ENCODE measurements at places on chromosomes 12 and 14.
A peak's percentile ranks its signal among the peaks of the same experiment; 100 is the strongest.

- no peak for DNase-seq
Observed at GRCh38 chr14:102512793-102513300, 3.3 kb upstream of the ANKRD9 start.

DNA sequence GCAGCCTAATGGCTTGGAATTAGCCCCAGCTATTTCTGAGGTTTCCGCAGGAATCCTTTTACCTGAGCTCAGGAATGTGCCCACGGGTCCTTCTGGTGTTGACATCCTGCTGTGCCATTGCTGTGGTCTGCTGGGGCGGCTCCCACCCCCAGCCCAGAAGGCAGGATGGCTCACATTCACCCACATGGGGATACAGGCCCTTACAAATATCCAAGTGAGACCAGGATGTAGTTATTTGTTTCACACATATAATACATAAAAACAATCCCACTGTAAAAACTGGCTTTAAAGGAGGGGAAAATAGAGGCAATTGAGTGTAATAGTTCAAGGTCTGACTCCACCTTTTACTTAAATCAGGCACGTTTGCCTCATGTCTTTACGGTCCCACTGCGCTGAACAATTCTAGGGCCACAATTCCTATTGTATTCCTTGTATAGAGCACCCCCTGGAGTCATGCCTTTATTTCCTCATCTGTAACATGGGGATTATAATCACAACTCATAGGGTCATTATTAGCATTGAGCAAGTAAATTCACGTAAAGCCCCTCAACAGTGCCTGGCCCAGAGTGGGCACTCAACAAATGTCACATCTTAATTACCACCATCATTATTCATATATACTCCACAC is 57.2 kb upstream of the FICD start:
- no peak for DNase-seq

DNA sequence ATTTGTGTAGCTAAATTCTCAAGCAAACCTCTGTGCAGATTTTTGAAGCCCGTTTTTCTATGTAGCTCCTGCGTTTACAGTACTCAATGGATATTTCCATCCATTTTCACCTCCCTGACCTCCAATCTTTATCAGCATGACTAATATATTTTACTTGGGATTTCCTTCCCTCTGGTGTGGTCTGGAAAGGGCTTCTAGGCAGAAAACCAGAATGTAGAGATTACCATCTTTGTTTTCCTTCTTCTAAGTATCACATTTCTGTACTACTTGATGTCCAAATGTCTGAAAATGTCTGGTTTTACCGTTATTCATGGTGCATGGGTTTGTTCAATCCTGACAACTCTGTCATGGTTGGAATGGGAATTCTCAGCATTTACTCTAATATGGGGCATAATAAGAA is 907.6 kb upstream of the FLRT2 start:
- DNase-seq = no peak

DNA sequence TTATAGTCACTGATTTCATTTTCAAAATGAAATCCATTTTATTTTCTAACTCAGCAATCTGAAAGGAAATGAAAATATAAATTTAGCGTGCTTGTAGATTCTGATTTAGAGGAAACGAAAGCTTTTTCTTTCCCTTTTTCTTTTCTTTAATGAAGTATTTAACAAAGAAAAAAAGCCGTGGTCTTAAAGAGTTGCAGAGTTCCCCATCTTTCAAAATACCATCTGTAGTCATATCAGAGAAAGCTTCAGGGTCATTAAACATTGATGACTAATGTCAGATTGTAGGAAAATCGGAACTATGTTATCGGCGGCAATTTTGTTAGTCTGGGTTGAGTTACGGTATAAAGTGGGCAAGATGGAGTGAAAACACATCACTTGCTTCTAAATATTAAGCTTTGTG is 32.3 kb downstream of the DRAM1 start:
- no peak for DNase-seq

DNA sequence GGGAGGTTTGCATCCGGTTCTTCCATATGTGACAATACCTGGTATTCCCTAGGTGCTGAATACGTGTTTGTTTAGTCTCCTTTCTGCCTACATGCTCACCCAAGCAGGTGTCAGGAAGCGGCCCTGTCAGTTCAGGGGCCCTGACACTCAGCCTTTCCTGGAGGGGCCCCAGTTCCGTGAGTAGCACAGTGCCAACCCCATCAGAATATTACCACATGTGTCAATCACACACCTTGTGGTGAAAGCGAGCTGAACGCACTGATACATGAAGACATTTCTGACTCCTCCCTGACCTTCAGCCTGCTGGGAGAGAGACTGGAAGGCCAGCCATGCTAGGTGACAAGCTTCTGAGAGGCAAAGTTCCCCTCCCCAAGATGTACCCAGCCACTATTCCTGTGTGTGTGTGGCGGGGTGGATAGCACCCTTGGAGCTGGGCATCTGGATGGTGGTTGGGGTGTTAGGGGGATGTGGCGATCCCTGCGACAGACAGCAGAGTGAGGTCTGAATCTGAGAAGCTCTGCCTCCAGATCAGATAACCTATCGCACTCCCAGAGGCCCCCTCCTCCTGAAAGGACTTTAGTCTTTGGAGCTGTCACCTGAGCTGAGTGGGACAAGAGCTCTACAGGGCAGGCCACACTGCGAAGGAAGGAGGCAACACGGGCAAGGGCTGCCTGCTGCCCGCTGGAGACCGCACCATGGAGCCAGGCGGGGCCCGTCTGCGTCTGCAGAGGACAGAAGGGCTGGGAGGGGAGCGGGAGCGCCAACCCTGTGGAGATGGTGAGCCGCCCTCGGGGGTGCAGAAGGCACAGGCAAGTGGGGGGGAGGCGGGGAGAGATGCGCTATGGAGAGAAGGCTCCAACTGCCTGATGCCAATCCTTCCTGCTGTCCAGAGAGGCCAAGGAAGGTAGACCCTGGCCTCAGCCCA is at the start of gene SOAT2:
Gene SOAT2, plus strand, starts transcription at position 604 of the 925 bp plus-strand sequence. Its CDS starts 92 bp downstream, at position 696.
- DNase-seq = peak; percentile 64

DNA sequence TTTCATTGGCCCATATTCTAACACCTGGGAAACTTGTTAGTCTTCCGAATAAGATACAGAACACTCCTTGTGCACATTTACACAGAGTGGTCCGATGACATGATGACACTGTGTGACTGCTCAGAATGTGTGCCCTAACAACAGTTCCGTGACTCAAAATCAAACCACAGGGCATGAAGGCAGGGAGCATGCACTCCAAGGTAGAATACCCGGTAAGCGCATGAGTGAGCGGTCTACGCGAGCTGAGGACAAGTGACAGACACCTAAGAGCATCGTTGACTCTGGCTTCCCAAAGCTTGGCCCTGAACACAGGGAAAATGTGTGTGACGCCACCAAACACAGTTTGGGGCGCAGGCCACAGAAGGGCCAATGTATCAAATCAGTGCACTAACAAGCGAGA is 18.6 kb downstream of the CLIP1 start:
- no peak for DNase-seq

DNA sequence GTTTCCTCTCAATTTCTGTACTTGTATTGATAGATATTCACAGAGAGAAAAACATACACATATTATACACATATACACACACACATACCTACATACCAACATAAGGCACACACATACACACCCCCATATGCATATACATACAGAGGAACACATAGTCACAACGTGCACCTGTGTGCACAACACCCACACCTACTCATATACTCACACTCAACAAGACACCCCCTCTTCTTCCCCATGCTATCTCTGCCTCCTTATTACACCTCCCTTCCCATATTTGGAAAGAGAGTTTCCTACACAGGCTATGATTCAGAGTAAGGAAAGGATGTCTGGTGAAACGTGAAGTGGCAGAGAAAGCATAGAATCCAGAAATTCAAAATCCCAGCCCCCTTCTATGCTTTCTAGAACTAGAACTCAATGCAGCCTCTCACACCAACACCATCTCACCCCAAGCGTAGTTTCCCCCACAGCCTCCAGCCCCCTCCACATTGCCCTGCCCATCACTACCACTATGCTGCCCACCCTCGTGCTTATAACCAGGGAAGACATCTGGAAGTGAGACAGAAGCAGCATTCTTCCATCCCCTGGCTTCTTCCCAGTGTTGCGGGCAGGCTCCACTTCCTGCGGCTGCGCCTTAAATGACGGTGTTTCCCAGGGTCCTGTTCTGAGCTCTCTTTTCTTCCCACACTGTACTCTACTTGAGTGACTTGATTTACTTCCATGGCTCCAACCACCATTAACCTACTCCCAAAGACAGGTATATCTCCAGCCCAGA is 2.4 kb downstream of the RNASE8 start:
- no peak for DNase-seq

- DNase-seq = no peak
Observed at GRCh38 chr12:97940629-97941028, 478.0 kb downstream of the RMST start.

DNA sequence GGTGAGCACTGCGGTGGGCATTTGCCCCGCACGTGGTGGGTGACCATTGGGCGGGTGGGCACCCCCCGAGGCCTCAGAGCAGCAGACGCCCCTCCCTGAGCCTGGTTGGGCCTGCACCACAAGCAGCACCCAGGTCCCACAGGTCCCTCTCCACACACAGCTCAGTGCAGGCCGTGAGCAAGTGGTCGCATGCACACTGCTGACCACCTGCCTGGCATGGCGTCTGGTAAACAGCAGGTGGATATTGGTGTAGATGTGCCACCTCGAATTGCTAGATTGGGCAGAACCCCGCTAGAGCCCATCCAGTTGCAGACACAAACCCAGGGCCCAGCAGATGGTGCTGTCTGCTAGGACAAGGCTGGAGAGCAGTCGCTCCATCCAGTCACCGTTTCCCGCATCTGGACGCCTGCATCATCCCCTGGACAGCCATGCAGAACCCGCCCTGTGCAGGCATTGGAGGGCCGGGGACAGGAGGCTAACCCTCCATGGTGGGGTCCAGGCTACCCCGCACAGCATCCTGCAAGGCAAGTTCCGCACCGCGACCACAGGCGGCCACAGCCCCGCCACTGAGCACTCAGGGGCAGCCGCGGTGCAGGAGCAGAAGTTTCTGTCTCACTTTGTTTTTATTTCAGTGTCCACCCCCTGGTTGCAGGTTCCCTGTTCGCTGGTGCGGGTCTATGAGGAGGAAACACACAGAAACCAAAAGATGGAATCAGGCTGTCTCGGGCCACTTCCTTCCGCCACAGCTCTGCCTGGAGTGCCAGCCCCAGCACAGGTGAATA is 45.6 kb upstream of the RIMBP2 start:
- DNase-seq = peak; percentile 47

GRCh38 chr12:52817003-52817698 is 3.2 kb upstream of the KRT4 start:
- DNase-seq = no peak

DNA sequence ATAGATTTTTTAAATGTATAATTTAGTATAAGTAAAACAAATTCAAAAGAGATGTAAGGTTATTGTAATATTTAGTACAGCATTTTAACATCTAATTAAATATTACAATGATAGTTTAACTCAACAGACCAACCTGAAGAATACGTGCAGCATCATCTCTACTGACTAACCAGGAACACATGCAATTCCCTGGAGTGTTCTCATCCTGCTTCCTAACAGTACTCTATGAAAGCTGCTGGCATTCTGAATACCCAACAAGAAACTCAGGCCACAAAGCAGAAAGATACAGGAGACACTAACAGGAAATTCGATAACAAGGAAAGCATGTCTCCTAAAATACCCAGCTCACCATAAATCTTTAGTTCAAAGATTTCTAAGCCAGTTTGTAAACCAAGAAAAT is 58.3 kb downstream of the CEP83 start:
- DNase-seq = no peak

DNA sequence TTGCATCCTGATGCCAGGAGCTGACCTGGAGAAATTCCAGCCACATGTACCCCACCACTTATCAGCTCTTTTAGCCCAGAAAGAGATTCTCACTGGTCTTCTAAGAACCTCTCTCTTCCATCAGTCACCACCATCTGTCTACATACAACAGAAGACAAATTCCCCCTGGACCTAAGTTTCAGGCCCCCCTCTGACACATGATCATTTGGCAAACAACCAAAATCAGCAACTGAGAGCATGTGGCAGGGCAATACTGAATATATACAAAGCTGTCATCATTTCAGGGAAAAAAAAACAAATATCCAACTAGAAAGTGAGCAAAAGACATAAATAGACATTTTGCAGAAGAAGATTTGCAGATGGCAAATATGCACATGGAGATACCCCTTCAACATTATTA is 180.2 kb downstream of the FOXN3 start:
- DNase-seq = no peak

DNA sequence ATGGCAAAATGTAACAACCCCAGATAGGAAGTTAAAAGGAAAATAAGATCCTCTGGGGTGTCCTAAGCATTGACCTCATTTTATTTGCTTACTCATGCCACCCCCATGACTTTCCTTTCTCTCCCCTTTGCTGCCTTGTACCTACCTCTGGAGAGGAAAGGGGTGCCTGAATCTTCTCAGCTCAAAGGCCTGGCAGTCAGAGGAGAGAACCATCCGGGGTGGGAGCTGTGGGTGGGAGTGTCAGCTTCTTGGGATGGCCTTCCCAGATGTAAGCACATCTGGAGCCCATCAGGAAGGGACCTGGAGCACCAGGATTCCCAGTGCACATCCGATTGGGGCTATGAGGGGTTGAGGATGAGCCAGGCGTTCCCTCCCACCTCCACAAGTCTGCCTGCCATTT is 5.2 kb upstream of the ITGA5 start:
- DNase-seq = no peak

- DNase-seq = no peak
Observed at GRCh38 chr12:9897535-9897934, 16.2 kb downstream of the KLRF2 start.

GRCh38 chr12:119011231-119011630 is 29.9 kb downstream of the SRRM4 start:
- no peak for DNase-seq

GRCh38 chr12:107306141-107306659 is 212.9 kb upstream of the CRY1 start:
- no peak for DNase-seq

- DNase-seq = no peak
Observed at GRCh38 chr12:38053113-38053512, 263.5 kb upstream of the ALG10B start.

GRCh38 chr14:50943943-50944646 is at the start of gene PYGL:
Gene PYGL, minus strand, starts transcription at chr14:50944483. Its CDS starts 80 bp downstream, at chr14:50944403.
- DNase-seq = peak; percentile 37

DNA sequence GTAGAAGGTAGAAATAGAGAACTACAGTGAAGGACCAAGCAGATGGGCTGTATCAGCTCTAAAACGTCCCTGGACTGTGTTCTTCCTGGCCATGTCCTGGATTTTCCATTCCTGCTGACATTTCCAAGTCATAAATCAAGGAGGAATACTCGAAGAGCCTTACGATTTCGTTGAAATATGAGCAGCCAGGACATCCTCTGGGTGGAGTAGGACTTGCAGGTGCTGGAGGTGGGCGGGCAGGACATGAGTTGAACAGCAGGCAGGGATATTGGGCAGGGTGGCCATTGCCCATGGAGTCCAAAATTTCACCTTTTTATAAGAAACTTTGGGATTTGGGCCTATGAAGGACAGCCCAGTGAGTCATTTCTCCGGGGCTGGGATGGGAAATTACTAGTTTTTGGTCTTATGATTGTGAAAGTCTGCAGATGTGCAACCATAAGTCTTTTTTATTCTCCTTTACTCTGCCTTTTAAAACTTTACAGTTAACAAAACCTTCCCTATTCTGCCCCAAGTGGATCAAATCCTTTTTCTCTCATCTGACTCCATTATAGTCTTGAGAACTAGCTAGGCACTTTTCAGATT is 88.8 kb downstream of the TMX1 start:
- no peak for DNase-seq

Data from GM19239 (cell line).